ENCODE measurements at places on chromosomes 7 and 10.

DNA sequence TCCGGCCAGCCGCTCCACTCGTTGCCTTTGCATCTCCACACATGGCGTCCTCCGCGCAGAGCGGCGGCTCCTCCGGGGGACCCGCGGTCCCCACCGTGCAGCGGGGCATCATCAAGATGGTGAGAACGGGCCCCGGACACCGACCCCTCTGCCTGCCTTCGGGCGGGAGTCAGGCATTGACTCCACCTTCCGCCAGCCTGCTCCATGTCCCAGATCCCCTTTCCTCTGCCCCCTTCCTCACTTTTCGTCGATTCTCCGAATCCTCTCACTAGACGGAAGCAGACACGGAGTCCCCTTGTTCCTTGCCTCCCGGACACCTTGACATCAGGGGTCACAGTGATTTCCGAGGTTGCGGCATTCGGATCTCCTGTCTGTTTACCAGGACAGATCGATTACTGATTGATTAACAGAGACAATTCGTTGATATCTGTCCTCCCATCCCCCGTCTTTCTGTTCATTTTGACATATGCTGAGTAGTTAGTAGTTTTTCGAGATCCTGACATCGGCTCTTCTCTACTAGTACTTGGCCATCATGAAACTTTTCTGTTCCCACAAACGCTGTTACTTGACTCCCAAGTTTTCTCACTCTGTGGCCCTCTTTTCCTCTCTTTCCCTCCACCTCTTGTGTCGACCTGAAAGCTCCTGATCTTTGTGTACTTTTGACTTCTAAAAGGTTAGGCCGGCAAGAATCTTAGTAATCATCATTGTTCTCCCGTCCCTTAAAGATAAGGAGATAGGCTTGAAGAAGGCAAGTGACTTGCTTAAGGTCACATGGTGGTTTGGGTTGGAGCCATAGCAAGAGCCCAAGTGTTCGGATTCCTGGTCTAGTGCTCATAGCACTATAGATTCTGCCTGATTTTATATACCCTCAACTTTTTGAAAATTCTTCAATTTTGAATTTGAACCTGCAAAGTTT is 597 bp downstream of the SND1 start:
- DNase-seq = no peak

GRCh38 chr7:147311336-147311735 is 1194.7 kb downstream of the CNTNAP2 start:
- no peak for DNase-seq

DNA sequence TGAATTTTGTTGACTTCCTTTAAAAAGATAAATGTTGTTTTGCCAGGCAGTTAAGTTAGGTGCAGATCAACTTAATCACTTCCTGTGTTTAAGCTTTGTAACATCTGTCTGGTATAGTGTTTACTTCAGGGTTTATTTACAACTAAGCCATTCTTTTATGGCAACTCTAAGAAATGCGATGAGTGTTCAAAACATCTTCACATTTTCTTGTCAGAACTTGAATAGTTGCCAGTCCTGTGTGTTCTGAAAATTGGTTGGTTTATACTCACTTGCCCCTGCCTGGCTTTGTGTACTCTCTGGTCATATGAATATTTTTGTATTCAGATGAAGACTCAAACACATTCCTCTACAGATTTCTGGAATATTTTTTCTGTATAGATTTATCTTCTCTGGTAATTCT is 327.2 kb downstream of the MDFIC start:
- no peak for DNase-seq

- no peak for DNase-seq
Observed at GRCh38 chr7:112381311-112382091, 68.8 kb upstream of the IFRD1 start.

DNA sequence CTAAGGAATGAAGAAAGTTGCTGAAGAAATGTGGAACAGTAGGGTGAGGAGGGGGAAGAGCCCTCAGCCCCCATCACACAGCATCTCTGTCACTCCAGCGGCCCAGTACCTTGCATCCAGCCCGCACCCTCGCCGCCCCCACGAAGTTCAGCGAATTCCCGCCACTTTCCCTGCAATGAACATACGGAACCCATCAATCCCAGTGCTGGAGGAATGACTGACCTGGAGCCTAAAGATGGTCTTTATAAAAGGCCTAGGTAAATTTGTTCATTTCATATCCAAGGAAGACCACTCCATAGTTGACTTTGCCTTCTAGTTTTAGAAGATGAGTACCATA is 779 bp upstream of the KIF5B start:
- DNase-seq = no peak

DNA sequence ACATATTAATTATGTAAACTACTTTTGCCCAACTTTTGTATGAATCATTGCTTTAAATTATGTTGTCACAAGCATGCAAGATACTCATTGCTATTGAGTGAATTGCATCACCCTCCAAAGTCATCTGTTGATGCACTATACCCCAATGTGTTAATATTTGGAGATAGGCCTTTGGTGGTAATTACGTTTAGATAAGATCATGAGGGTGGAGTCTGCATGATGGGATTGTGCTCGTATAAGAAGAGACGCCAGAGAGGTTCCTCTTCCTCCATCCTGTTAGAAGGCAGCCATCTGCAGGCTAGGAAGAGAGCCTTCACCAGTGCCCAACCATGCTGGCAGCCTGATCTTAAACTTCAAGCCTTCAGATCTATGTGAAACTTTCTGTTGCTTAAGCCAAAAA is 95.3 kb upstream of the MAGI2 start:
- DNase-seq = no peak

- no peak for DNase-seq
Observed at GRCh38 chr7:83413831-83414230, 235.1 kb downstream of the SEMA3E start.

DNA sequence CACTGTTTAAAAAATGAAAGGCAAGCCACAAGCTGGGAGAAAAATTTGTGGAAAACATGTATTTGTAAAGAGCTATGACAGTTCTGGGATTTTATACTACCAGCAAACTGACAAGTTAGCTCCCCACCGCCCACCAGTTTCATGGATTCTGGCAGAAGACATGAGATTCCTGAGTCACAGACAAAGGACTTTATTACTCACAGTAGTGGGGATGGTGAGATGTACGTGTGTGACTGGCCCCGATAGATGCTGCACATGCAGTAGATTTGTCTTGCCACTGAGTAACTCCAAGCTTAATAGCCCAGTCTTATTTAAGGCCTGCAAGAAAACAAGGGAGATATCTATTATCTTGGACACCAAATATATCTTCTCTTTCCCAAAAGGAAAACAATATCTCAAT is 281.7 kb downstream of the AHR start:
- no peak for DNase-seq

DNA sequence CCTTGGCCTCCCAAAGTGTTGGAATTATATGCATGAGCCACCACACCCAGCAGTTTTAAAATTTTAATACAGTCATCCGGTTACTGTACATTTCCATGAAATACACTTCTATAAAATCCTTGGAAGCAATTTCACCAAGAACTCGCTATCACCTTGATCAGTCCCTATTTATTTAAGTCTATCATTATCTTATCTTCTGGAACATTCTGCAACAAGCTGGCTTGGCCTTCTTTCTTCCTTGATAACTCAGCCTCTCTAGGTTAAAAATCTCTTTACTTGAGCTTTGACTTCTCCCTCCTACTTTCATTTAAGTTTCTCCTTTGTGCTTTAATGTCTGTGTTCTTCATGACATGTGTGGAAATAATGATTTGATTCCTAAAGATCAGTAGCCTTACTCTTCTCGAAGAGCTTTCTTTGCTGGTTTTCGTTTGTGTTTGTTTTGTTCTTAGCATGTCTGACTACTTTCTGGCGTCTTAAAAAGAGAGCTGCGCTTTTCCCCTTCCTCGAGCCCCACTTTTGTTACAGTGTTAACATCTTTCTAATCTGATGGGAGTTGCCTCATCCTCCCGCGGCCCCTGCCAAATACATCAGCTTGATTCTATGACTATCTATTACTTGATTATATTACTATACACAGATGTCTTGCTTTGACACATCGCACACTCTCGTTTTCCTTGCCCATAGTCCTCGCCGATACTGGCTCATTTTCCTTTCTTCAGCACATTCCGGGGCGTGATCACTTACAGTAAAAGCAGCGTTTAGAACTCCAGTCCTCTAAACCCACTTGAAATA is 11.1 kb upstream of the CALML5 start:
- DNase-seq = no peak

- DNase-seq = no peak
Observed at GRCh38 chr7:143015084-143015483, 11.8 kb downstream of the OR9A2 start.

DNA sequence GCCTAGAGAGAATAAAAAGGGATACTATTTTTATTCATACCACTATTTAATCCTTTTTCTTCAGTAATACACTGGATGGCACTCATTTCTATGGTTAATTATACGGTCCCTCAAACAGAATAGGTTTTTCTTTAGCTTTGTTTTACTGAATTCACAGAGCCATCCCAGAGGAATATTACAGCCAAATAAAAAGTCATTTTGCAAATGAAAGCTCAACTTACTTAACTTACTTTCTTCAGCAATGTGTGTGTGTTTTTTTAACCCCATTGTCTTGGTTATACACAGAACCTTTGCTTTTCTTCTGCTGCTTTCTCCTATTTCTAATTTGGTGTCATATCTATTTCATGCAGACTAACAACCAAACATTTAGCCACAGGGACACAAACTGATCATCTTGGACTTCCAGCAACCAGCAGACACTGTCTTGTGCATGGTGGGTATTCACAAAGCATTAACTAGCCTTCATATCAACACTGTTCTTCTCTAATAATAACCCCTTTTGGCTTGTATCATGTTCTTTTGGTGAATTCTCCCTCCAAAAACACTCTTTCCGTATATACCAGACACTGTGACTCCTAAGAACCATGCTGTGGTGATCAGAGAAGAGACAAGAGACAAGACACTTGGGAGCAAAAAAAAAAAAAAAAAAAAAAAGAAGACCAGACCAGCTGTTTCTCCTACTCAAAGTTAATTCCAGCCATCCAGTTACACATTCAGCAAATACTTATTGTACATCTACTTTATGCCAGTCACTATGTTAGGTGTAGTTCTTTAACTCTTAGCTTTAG is 40.4 kb downstream of the PIP4K2A start:
- no peak for DNase-seq

GRCh38 chr7:66921396-66921917 is 432 bp downstream of the TMEM248 start:
- peak; percentile 51 for DNase-seq

DNA sequence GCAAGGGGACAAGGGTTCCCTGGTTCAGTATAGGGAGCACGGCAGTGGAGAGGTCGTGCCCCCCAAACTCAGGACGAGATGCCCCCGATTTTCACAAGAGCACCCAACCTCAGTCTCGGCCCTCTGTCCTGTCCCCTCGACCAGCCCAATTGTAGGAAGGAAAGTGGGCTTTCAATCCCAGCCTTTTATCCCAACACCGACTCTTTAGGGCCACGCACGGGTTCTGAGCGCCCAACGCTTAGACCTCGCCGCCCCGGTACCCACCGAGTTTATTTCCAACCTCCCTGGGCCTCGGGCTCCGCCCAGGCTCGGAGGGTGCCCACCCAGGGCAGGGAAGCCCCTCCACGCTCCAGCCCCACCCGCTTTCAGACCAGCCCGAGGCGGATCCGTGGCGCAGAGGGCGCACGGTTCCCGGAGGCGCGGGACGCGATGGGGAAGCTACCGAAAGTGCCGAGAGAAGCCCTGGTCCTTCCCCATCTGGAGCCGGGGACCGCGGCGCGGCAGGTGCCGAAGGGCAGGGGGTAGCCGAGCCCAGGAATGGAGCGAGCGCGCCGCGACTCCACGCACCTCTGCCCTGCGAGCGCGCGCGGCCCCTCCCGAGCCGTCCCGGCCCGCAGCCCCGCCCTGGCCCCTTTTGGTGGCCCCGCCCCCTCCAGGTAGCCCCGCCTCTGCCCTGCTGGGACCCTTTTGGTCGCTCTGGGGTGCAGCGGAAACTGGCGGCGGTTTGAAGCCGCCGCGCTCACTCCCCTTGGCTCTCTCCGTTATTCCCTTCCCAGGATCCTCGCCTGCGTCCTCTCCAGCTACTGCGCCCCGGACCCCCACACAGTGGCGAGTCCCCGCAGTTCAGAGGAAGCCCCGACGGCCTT is 20.4 kb downstream of the GRID2IP start:
- peak; percentile 76 for DNase-seq

DNA sequence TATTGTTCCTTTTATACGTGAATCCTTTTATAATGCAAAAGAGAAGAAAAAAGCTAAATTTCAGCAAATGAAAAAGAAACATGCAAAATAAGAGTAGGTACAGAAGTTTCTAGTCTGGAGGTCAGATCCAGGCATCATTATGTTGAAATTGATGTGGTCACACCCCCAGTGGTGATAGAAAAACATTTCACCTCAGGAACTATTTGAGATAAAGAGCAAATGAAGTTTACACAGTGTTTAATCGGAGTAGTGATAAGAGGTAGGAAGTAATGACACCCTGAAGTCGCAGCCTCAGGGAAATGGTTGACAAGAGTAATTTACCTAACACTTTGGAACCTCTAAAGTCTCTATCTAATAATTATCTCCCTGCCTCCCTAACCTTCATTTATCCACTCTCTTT is 536.0 kb upstream of the STEAP1 start:
- DNase-seq = no peak

- DNase-seq = no peak
Observed at GRCh38 chr10:3172081-3172445, 519 bp downstream of the PITRM1 start.

DNA sequence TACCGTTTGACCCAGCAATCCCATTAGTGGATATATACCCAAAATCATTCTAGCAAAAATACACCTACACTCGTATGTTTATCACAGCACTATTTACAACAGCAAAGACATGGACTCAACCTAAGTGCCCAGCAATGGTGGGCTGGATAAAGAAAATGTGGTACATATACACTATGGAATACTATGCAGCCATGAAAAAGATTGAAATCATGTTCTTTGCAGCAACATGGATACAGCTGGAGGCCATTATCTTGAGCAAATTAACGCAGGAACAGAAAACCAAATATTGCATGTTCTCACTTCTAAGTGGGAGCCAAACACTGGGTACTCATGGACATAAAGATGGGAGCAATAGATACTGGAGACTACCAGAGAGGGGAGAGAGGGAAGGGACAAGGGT is 223.9 kb downstream of the FRMD4A start:
- DNase-seq = no peak

- no peak for DNase-seq
Observed at GRCh38 chr10:98047009-98047741, 16.8 kb upstream of the CRTAC1 start.

DNA sequence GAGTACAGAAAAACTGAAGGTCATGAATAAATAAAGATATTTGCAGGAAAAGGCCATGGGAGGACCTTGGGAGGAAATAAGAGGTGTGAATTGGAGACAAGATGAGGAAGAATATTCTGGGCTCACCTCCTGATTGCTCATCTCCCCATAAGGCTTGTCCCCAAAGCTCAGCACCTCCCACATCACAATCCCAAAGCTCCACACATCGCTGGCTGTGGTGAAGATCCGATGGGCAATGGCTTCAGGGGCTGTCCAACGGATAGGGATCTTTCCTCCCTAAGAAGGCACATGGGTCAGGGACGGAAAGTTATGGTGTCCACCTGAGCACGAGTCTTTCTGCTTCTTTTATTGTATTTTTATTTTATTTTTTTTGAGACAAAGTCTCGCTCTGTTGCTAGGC is 12.9 kb downstream of the ZYX start:
- no peak for DNase-seq

- no peak for DNase-seq
Observed at GRCh38 chr10:113381416-113381815, 171.4 kb upstream of the HABP2 start.

- DNase-seq = peak; percentile 54
Observed at GRCh38 chr10:15084502-15084922, 4.1 kb downstream of the ACBD7 start.
